ENCODE measurements at places on chromosomes 2 and 18.

DNA sequence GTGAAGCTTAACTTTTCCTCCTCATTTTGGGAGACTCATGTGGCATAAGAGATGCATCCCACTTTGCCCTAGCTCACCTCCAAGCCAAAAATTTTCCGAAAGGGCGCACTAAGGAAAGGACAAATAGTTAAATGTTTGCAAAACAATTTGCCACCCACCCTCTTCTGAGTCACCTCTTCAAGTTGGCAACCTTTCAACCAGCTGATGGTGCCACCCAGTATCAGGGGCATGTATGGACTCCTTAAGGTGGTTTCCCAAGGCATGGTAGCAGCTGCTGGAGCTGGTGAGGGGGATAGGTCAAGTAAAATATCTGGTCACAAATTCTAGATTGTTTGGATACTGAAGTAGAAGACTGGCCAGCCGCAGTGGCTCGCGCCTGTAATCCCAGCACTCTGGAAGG lies 17.2 kb upstream of the ITGAV start:
- no peak for DNase-seq

- DNase-seq: no peak
Measured at GRCh38 chr18:21267400-21267799, 25.4 kb downstream of the GREB1L start.

GRCh38 chr2:239355139-239355538 lies 45.7 kb downstream of the HDAC4 start:
- DNase-seq: no peak

- no peak for DNase-seq
Measured at GRCh38 chr2:240909216-240909974, 3.3 kb downstream of the CROCC2 start.

DNA sequence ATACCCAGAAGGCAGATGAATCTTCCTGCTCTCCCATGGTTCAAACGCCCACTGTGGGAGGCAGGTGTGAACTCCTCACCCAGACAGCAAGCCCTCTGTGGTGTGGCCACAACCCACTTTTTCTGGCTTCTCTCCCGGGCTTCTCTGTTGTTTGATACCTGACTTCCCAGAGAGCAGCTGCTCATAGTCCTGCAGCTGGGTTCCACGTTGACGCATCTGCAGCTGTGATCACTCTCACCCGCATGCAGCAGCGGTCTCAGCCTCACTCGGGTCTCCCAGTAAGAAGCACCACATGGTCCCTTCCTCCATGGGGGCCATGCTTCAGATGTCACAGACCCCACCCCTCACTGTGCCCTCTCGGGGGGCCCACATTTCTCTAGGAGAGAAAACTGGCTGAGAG lies 3.5 kb downstream of the ASPRV1 start:
- DNase-seq: no peak

DNA sequence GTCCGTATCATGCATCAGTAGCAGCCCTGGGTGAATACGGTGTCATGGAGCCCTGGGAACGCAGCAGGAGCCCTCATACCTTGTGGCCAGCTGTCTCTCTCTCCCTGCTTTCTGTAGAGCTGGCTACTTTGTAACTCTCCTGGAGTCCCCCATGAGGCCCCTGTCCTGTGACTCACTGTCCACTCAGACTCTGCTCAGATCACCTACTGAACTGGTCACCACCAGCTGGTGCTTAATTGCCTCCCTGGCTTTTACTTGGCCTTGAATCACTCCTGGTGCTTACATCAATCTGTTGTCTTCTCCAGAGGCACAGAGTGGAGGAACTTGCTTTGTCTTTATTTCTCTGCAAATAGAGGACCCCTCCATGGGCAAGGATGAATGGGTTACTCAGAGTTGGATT lies 172.7 kb downstream of the HRH4 start:
- DNase-seq: peak; percentile 10

Data from GM04503 (cell line).